ENCODE measurements at places on chromosomes 3 and 15.

GRCh38 chr3:127552038-127552437 lies 38.5 kb downstream of the TPRA1 start:
- no peak for DNase-seq

DNA sequence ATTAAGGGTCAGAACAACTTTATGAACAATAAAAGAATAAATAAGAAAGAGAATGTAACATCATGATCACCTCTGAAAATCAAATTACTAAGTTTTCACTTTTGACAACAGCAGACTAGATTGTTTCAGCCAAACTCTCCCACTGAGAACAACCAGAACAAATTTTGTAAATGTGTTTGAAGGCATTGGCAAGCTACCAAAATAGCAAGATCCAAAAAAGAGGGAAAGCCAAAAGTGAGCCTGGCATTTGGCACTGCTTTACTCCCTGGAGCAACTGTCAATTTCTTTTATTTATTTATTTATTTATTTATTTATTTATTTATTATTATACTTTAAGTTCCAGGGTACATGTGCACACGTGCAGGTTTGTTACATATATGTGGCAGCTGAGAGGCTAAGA lies 67.2 kb downstream of the CFAP44 start:
- no peak for DNase-seq

DNA sequence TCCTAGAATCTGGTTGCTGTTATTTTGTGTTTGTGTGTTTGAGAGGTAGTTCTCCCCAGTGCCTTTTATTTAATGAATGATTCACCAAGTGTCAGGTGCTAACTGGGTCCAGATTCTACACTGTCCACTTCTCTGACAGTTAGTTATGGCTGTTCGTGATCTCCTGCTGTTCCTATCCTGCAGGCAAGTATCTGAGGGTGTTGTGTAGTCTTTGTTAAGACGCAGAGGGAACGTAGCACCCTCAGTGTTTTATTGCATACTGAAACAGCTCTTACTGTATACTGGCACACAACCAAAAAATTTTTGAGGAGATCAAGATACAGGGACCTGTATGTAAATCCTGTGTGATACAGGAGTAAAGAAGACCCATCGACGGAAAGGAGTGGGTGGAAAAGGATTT lies 1271.3 kb downstream of the ROBO1 start:
- DNase-seq = no peak

DNA sequence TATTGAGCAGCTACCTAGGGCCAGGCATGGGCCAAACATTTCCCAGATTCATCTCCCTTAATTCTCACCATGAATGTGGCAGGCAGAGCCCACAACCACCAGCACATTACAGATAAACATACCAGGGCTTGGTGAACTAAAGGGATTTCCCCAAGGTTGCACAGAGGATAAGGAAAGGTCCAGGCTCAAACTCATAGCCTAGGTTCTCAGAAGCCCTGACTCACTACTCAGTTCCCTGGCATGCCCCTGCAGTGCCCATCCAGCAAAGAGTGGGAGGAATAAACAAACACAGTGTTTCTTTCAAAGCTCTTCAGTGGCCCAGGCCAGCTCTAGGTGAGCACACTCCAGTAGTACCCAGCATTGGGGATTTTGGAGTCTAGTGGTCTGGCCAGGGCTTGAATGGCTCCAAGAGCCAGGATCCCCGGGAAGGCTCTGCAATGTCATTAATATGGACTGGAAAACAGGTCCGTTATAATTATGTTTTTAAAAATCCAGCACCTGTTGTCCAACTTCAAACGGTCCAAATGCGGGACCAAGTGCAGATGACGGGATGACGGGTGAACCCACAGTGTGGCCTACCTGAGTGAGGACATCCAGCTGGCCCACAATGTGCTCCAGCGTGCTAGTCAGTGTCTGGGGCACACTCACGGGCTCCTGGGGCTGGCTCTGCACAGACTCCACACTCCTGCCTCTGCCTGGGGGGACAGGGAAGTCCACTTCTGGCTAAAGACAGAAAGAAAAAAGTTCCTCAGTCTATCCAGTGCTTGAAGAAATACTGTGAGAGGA lies 39.8 kb upstream of the DUSP7 start:
- DNase-seq = no peak

- DNase-seq = peak; percentile 32
Observed at GRCh38 chr15:41494190-41494921, 682 bp downstream of the ITPKA start.

DNA sequence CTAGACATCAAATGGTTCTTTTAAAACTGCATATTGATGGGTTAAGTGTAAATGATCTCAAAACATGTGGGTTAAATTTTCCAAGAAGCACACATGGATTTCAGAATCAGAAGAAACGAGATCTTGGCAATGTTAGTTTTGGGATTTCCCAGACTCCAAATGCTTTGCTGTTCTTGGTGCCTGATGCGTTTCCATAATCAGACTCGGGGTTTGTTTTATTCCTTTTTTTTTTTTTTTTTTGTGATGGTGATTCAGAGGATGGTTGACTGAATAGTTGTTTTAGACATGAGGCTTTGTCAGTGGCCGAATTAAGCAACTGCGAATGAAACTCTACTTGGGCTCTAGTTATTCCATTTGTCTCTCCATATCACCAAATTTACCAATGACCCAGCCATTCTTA lies 52.2 kb upstream of the FAM98B start:
- DNase-seq = no peak

DNA sequence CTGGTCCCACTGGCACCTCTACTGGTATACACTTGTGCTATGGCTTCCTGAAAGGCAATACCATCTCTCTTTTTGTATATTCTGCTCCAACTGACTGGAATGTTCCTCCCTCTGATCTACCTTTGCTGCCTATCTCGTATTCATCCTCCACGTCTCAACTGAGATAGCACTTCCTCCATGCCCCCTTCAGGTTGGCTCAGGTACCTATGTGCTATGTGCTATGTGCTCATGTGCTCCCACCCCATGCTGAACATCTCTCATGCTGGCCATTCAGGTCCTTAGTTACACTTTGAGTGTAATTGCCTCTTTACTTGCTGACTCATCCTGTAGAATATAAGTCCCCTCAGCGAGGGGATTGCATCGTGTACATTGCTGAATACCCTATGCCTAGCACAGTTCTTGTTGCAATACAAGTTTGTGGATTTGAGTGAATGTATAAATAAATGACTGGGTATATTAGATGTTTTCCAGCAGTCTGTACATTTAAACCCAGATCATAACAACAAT lies 156.9 kb downstream of the SOX2 start:
- DNase-seq = no peak

GRCh38 chr15:62187425-62187824 lies 22.3 kb upstream of the C2CD4B start:
- DNase-seq = no peak

- no peak for DNase-seq
Observed at GRCh38 chr3:65268426-65268825, 580.6 kb upstream of the ADAMTS9 start.

DNA sequence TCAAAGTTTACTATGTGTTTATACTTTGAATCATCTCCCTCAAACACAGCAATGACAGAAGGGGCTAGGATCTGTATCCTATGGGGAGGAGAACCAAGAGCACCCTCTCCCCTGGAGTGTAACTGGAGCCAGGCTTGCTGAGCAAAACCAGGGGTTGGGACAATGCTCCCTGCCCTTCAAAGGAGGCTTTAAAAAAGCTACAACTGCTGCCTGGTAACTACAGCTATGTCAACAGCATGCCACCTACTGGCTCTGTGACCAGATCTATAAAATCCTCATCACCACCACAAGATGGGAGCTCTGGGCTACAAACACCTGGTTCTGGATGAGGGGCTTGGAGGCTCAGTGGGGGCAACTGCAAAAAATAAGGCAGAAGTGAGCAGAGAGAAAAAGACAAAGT lies 61.9 kb downstream of the ANO10 start:
- DNase-seq = no peak

- peak; percentile 48 for DNase-seq
Observed at GRCh38 chr3:24264748-24265158, 229.9 kb downstream of the THRB start.

DNA sequence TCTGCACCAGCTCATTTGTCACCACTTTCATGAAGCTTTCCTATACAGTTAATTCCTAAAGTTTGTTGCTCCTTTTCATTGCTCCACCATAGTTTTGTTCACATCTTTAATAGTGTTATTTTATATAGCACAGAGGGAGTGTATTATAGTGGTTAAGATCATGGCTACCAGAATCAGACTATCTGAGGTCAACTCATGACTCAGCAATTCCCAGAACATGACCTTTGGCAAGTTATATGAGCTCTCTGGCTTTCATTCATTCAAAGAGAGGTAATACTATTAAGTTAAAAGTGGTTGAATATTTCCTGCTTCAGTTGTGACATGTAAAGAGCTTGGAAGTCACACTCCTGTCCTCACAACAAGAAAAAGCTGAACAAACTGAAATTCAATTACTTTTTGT lies 1073.5 kb downstream of the NAALADL2 start:
- no peak for DNase-seq

GRCh38 chr15:66875588-66876420 lies 173.8 kb downstream of the SMAD6 start:
- DNase-seq = no peak

GRCh38 chr3:73056014-73056844 lies 5.2 kb upstream of the EBLN2 start:
- peak; percentile 43 for DNase-seq

- no peak for DNase-seq
Observed at GRCh38 chr3:105802118-105802706, 66.6 kb downstream of the CBLB start.

DNA sequence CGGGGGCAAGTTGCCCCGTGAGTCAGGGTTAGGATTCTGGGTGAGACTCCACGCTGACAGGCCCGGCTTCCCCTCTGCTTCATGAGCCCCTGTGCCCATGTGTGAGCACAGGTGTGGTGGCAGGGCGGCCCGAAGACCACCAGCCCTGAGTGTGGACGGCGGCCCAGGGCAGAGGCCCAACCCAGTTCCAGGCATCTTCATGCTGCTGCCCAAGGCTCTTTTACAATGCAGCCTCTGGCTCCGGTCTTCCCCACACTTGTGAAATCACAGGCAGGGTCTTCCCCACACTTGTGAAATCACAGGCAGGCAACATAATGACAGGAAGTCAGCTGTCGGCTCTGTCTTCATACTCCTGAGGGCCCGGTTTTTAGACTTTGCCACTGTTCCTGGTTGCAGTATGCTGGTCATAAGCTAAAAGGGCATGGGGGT lies 78.8 kb downstream of the AAGAB start:
- DNase-seq = peak; percentile 67

DNA sequence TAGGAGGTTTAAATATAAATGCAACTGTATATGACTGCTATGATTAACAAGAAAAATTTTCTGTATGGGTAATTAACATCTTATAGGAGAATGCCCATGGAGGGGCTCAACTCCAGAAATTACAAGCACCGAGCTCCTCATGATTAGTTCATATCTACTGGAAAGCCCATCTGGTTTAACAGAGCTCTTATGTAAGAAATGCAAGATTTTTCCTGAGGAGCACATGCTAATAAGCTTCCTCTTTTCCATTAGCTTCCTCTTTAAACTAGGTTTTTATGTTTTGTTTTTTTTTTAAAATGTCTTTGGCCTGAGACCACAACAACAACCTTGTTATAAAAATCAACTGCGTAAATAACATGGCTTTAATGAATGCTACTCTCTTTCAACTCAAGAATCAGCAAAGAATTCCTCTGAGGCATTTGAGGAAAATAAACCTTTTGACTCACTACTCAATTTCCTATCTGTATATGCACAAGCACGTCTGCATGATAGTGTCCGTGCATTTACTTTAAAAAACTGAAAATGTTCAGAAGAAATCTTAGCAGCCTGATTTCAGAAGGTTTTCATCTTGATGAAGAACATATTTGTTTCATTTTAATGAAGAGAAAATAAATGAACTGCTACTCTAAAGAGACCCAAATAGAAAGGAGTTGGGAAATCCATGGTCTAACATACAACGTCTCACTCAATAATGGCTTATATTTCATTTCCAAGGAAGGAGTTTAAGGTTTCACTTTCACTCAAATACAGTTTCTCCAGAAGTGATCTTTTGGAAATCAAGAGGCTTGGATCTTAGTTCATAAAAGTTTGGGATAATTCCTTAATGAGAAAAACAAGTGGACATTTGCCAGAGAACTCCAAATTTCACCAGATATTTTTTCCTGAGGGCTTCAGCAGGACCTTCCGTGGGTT lies 180.8 kb downstream of the KCNAB1 start:
- peak; percentile 24 for DNase-seq

- DNase-seq = no peak
Observed at GRCh38 chr3:87336761-87337160, 60.4 kb upstream of the POU1F1 start.
